ENCODE measurements at places on chromosomes 7 and 10.

DNA sequence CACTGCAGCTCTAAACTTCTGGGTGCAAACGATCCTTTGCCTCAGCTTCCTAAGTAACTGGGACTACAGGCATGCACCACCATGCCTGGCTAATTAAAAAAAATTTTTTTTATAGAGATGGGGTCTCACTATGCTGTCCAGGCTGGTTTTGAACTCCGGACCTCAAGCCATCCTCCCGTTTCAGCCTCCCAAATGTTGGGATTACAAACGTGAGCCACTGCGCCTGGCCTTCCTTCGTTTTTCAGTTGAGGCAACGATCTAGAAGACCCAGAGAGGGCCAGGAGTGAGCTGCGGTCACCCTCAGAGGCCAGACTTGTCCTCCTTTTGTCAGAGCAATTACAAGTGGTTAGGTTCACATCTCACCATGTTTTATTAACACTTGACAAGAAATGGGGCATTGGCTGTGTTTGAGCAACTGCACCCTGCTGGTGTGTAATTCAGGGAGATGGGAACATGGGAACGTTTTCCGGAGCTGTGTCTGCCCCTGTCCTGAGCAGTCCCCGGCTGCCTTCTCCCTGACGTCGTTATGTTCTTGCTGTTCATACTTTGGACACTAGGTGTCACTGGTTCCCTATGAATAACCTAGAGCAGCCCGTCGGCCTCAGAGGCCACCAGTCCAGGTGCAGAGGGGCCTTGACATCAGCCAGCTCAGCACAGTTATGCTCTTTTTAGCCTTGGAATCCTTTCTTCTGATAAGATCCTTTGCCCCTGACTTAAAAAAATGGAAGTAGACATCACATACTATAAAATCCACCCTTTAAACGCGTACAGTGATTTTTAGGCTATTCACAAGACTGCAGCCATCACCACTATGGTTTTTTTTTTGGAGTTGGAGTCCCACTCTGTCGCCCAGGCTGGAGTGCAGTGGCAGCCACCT, 375.0 kb downstream of the TYW1 start:
- DNase-seq: peak; percentile 83

DNA sequence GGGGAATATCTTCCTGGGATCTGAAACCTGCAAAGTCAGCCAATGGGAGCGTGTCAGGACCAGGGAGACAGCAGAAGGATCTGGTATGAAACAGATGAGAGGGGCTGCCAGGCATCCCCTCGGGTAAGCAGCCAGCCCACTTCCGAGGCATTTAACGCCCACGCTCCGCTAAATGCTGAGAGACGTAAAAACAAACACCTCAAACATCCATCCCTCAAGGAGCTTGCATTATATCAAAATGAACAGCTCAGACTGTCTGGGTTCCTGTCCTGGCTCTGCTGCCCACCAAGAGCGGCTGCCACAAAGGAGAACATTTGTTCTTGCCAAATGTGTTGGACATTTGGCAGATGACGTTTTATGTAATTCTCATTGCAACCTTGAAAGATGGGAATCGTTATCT, 7.0 kb upstream of the SERPINE1 start:
- no peak for DNase-seq

- peak; percentile 69 for DNase-seq
These were observed 80.5 kb upstream of the ETV1 start for GRCh38 chr7:14069961-14070360.

DNA sequence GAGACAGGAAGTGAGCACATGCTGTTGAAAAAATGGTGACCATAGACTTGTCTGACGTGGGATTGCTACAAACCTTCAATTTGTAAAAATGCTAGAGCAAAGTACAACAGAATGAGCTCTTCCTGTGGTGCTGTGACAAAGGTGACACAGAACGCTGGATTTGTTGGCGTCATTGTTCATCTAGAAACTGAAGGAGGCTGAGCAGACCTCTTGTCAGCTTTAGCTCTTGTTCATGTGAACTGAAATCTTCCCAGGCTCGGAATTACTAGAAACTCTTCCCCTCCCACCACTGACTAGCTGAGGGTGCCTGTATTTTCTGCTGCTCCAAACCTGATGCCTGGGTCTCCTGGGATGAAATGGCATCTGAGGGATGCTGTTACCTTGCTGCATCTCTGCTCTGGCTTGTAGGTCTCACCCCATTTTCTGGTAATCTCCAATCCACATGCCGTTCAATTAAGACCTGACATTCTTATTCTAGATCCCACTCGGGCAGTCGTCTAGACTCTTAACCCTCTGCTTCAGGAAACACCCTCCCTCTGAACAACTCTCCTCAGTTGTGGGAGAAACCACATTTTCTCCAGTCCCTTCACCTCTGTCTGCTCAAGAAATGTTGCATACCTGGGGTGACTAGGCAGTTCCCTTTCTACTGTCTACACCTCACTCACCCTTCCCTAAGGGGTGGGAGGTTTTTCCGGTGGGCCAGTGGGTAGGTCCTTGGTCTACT, 349.3 kb downstream of the CXCL12 start:
- DNase-seq: no peak

DNA sequence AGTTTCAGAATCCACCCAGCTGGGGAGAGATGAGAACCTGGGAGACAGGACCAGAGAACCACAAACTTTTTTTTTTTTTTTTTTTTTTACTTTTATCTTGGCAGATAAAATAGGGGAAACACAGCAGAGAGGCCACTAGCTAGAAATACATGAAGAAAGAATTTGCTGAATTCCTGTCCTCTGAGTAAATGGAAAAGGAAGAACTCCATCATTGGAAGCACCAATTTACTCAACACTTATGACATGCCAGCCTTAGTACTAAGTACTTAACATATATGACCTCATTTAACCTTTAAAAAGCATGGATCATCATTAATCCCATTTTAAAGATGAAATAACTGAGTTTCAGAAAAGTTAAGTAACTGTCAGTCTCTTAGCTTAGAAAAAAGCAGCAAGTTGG, 343.0 kb upstream of the NPSR1 start:
- no peak for DNase-seq

DNA sequence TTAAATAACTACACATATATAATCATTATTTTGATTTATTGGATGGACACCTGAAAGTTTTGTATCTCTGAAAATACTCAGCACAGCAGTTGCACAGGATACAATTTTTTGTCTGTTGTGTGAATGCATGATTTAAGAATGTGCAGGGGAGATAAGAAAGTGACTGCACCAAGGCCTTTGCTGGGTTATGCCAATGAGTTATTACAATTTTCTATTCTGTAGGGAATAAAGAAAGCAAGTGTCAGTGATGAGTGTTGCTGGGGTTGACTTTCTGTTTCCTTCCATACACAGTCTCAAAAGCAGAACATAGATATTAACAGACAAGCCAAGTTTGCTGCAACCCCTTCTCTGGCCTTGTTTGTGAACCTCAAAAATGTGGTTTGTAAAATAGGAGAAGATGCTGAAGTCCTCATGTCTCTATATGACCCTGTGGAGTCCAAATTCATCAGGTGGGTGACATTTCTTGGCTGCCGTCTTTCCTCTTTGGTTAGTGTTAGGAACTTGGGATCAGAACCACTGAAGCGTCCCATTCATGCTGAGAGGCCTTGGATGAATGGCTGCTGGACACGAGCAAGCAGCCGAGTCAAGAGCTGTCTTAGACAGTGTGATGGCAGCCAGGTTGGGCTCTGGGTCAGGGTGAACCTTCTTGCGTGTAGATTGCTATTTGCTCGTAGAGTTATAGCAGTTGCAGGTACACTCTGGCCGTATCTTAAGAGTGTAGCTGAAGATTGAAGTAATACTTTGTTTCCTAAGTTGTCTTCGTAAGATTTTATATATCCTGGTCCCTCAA, 92.8 kb downstream of the DOCK1 start:
- DNase-seq: no peak

DNA sequence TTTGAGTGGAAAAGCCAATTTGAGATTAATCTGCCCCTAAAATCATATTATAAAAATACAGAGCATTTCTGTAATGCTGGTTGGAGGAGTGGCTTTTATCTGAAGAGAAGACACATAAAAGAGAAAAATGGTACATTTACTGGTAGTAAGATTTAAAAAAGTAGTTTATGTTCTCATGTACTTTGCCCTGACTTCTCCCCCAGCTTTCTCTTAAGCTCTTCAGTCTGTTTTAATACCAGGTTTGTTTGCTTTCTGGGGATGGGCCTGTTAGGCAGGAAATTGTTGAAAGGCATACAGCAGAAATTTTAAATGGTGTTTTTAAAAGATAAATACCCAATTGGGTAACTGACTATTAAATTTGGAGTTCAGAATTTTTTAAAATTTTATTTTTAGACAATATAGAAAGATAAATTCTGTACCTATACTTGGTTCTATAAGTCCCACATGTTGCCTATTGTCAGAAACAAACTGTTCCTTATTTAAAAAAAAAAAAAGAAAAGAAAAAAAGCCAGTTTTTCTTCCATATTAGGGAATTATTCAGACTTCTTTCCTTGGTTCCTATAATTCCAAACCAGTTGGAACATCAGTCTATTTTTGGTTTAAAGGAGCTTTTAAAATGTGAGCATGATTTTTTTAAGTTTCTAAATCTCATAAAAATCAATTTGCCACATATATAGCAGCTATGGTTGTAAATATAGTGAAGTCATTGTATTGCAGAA, 136.6 kb downstream of the ARID5B start:
- no peak for DNase-seq

DNA sequence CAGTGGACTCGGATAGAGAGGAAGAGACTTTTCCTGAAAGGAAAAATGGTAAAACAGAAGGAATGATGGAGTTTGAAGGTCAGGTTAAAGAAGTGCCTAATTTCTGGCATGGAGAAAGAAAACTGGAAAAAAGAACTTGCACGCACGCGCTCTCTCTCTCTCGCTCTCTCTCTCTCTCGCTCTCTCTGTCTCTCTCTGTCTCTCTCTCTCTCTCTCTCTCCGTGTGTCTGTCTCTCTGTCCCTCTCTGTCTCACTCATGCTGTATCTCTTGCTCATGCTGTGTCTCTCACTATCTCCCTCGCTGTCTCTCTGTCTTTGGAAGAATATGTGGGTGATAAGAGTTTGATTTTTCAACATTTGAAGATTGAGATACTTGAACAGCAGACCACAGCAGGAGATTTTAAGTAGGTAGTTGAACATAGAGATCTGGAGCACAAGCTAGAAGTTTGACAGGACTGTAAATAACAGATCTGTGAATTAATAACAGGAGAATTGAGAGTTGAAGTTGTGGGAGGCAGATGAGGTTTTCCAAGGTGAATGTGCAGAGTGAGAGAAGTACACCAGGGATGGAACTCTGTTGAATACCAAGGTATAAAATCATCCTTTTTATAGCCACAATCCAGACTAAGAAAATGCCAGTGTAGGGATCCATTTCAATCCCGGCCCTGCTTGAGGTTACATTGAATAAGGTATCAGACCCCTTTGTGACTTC, 33.1 kb downstream of the ADD3 start:
- DNase-seq: no peak

DNA sequence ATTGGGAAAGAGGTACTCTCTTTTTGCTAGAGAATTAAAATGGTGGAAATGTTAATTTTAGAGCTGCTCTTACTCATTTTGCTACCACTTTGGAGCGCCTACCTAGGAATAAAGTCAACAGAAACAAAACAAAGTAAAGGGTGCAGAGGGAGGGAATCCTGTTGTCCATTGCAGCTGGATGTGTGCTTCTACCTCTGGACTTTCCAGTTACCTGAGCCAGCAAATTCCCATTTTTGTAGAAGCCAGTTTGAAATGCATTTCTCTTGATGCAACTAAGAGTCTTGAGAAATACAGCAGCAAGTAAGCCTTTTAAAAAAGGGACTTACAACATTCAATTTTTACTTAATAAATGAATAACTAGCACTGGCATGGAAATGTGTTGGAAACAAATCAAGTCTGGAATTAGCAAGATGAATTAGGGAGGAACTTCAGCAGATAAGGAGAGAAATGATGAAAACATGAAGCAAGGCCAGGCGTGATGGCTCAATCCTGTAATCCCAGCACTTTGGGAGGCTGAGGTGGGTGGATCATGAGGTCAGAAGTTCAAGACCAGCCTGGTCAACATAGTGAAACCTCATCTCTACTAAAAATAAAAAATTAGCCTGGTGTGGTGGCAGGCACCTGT, 113.5 kb upstream of the CTTNBP2 start:
- no peak for DNase-seq
